ENCODE measurements at places on chromosomes 16 and 17.

- DNase-seq, result no peak
These were observed 1.7 kb downstream of the TMEM170A start for GRCh38 chr16:75462806-75463205.

DNA sequence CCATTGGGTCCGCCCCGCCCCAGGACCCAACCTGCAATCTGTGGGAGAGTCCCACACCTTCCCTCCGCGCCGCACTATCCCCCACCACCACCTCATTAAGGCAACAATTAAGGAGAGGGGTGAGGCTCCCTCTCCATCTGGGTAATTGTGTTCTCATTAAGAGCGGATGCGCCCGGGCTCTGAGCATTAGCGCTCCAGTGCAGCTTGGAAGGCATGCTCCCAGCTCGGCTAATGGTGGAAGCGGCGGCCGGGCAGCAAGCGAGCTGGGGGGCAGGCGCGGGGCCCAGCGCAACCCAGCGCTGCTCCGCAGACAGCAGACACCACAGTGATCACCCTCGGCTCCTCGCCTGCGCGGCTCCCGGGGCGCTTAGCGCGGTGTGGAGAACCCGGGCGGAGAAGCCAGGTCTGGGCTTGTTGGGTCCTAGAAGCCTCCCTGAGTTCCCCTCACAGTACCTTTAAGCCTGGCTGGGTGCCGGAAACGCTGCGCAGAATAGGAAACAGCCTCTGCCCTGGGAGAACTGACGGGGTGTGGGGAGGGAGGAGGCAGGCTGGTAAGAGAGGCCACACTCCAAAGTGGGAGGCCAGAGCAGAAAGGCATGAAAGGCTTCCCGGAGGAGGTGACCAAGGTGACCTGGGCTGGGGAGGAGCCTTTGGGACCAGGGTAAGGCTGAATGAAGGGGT lies 6.4 kb downstream of the CBLN1 start:
- DNase-seq, result no peak

DNA sequence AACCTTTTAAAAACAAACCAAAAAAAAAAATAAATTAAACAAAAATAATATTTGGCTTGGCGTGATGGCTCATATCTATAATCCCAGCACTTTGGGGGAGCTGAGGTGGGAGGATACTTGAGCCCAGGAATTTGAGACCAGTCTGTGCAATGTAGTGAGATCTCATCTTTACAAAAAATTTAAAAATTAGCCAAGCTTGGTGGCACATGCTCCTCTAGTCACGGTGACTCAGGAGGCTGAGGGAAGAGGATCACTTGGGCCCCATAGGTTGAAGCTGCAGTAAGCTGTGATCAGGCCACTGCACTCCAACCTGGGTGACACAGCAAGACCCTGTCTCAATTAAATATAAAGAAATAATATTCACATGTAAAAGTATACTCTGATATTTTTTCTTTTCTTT lies 12.2 kb downstream of the GNGT2 start:
- no peak for DNase-seq

DNA sequence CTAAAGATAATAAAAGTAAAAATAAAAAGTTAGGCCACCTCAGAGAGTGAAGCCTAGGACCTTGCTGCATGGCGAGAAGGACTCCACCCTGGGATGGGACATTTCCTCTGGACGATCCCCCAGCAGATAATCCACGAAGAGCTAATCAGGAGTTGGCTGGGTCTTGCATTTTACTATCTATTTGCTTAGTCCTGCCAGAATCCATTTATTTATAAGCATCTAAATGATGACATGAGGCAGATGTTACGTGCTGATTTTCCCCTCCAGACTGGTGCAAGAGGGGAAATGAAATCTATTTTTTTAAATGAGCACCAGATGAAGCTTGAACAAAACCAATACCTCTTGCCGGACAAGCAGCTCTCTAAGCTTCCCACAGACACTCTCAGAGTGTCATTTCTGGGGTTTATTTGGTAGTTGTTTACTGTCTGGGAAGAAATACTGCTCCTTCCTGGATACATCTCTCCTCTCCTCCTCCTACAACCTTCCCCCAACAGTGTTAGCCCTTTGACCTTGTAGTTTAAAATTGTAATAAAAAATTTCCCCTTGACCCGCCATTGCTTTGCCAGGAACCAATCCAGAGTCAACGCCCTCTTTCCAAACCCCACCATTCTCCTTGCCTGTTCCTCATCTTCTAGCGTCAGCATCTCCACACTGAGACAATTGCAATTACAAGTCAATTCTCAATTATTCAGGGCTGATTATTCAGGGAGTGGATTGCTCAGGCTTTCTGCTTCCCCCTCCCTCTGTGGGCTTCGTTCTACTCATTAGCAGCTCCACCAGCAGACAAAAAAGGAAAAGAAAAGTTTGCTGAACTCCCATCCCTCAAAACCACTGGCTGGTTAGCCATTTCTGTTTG lies 63.0 kb downstream of the GSG1L start:
- no peak for DNase-seq

GRCh38 chr17:21389394-21389793 lies 13.2 kb downstream of the KCNJ12 start:
- no peak for DNase-seq

DNA sequence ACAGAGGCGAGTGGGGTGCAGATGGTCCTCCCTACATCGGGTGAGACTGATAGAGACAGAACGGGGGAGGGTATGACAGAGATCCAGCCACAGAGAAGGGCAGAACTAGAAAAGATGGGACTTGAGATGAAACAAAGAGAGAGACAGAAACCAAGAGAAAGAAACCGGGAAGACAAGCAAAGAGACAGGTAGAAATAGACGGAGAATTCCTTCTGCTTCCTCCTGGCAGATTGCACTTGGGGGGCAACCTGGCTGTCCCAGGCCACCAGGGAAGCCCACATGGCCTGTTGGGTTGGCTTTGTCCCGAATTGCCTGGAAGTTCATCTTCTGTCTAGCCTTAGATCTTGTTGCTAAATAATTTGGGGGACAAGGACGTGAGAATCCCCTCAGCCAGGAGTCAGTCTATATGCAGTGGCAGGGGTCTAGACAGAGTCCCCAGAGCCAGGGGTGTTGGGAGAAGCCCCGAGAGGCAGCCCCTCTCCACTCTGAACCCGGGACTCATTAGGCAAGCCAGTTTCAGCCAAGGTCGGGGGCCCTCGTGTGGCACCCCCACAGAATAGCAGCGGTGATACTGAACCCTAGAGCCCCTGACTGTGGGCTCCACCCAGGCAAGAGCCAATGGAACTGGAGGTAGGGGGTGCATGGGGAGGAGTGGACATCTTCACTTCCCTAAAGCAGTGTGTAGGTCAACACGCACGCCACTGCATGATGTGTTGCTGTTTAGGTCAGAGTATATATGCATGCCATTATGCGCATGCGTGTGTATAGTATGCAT lies 627 bp upstream of the TSPOAP1 start:
- DNase-seq, result peak; percentile 58

GRCh38 chr16:73483934-73484711 lies 436.2 kb upstream of the ZFHX3 start:
- no peak for DNase-seq

- no peak for DNase-seq
These were observed 1.7 kb downstream of the ADORA2B start for GRCh38 chr17:15946611-15947120.
